AG04450 (cell line): ENCODE measurements at places on chromosomes 4 and X.

DNA sequence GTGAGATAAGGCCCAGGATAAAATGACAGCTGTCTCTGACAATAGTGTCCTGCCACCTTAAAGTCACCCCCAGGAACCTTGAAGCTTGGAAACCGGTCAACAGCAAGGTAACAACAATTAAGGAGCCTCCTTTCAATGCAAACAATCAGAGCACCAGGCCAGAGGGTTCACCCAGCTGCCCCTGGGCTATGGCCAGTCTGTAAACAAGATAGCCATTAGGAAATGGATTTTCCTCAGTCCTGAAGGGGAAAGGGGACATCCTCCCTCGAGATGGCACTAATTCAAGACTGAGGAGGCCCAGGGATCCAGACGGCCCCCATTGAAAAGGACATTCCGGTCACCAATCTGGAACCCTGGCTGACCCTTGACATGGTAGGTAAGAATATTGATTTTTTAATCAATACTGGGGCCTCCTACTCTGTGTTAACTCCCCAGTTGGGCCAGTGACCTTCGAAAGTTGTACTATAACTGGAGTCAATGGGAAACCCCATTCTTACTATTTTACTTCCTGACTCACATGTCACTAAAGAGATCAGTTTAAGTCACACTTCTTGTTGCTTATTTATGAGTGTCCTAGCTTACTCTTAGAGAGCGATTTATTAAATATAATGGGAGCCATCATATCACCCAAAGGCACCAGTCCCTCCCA is 61.7 kb upstream of the CT45A1 start:
- DNase-seq, result no peak

DNA sequence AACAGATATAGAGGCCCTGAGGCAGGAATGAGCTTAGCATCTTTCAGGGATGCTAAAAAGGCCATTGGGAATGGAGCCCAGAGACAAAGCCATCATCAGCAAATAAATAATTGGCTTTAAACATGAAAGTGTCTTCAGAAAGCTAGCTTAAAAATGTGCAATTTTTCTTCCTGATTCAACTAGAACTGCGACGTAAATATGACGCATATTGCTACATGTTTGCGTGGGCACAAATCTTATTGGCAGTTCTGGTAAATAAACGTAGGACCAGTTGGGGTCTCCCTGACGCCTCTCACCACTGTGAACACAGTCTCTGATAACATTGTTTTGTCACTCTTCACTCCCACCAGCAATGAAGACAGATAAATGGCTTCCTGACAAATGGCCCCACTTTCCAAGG is 97.3 kb upstream of the SRD5A3 start:
- DNase-seq, result no peak

DNA sequence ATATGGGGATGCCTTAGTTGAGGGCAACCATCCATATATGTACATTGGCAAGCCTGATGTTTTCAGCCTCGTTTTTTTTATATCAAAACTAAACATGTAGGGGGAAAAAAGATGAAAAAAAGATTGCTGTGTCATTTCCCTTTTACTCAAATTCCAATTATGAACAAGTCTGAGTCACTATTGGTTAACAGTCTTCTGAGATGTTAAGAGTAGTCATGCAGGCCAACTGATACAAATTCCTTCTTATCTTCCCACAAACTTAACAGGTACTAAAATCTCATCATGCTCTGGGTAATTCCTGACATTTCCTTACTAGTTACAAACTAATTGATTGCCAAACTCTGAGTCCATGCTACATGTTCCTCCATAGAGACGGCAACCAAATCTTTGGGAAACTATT is 222.1 kb downstream of the FRMPD4 start:
- peak; percentile 30 for DNase-seq

DNA sequence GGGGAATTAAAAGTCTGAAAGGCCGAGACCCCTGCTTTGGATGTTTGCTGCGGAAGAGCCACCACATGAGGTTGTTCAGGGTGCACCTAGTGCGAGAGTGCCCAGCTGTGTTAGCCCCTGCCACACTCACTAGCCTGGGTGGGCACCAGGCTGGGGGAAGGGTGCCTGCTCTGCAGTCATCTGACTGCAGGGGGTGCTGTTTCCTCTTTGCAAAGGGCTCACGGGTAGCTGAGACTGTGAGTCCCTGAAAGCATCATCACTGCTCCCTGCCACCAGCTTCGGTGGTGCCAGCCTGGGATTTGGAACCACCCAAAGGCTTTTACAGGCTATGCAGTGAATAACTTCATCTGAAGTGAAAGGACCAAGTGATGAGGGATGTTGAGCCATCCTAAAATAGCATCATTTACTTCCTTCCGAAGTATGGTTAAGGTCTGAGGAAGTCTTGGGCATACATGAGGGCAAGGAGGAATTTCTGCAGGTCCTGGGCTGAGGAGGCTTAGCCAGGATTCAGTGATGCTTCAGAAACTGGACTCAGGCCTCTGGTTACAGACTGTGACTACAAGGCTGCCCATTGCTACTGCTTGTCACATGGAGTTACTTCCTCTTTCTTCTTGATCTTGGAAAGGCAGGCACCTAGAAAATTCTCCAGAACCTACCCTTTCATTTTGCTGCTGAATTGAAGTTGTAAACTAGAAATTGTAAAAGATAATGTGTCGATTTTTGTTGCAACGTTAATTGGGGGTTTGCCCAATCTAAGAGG is 293.2 kb upstream of the PRPS2 start:
- DNase-seq, result no peak

DNA sequence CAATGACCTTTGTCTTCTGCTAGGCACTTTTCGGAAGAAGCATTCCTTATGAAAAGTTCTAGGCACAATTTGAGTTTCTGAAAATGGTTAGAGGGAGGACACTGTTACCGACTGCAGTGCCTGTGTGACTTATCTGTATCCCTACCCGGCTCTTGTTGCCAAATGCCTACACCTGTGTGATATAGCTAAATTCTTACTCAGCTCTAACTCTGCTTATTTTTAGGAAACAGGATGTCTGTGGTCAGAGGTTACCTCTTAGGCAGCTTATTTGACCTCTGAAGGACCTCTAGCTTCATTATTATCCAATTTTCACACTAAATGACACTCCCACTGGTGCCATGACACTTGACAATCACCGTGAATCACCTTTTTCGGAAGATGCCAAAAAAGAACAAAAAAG is 561.1 kb upstream of the SMIM31 start:
- DNase-seq, result no peak

- DNase-seq, result no peak
These were observed 9.3 kb upstream of the SYTL5 start for GRCh38 chrX:37997096-37997495.

- no peak for DNase-seq
These were observed 80.9 kb upstream of the TLR3 start for GRCh38 chr4:185987961-185988627.

GRCh38 chr4:185837415-185838103 is 25.6 kb upstream of the SORBS2 start:
- no peak for DNase-seq

- peak; percentile 83 for DNase-seq
These were observed 60.1 kb upstream of the PLAC1 start for GRCh38 chrX:134718105-134718965.

DNA sequence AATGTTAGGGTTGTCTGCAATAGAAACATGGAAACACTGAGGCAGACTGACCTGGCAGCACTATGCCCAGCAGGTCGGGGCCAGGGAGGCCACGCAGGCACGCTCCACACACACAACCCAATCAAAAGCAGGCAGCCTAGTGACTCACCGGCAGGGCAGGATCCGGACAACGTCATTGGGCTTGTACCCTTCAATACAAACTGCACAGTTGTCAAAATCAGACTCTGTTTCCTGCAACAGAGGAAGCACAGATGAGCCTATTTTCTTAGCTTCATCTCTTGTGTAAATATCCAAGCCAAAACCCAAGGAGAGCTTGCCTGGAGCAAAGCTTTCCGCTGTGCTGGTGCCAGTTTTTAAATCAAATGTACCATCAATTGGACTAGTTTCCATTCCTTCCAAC is 185.8 kb downstream of the RNF150 start:
- no peak for DNase-seq

- DNase-seq, result no peak
These were observed 6.7 kb upstream of the MXD4 start for GRCh38 chr4:2268357-2269205.

DNA sequence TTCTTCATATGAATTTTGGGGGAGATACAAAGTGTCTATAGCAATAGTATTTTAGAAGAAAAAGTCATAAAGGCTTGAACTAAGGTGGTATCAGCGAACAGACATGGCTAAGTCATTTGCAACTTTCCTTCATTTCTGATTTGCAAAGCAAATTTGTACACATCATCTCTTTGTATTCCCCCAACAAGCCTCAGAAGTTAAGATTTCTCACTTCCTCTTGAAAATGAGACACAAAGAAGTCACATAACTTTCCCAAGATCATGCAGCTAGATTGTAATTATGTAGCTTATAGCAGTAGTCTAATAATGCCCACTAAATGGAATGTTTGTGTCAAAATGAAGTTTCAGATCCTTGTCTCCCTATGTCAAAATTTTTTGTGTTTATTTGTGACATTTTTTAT is 709.8 kb upstream of the HS3ST1 start:
- no peak for DNase-seq

DNA sequence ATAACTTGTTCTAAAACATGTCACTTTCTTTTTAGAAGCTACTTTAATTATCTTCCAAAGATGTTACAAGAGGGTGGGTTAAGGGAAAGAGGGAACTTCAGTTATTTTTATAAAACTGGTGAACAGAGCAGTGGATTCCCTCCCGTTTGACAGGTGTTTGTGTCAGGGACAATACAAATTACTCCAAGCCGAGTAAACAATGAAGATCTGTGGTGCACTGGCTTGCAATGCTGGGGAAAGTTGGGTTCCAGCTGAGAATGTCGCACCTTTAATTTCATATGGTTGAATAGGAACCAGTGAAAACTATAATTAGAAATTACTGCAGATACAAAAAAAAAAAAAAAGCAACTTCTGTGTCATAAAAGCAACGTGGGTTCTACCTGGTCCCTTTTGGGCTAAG is 98.6 kb upstream of the TTC29 start:
- DNase-seq, result no peak

GRCh38 chr4:43757147-43757546 is 691.5 kb downstream of the KCTD8 start:
- DNase-seq, result no peak

DNA sequence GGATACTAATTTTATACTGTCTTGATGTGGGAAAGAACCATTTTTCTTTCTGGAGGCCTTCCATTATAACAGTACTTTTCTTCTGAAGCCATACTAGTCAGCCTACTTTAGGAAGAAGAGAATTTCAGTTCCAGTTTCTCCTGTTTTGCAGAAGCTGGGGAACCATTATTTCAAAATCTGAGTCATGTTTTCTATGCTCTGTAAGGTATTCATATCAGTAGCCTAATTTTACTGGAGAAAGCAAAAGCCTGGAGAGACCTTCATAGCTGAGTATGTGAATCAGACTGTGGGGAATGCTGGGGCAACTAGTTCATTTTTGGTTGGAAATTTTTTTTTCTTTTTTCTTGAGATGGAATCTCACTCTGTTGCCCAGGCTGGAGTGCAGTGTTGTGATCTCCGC is 22.4 kb downstream of the AFF1 start:
- DNase-seq, result no peak

DNA sequence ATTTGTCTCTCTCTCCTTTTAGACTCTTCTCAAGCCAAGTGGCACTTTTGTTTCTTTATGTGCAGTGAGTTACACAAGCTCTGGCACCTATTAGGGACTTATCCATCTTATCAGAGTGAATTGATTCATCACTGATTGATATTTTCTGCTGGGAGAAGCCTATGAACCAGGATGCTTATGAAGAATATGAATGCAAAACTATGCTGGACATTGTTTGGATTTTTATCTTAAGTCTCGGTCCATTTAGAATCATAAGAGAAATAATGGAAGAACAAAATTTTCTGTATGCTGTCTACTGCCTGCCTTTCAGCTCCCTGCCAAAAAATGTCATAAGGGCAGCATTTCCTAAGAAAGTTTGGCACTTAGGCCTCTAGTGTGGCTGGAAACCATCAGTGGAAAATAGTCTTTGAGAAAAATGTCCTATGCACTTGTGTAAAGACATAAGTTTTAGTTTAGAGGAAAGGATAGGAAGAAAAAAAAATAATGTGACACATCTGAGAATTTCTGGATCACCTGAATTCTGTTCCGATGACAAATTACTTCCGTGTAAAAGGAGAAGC is 365.7 kb upstream of the MAD2L1 start:
- DNase-seq, result no peak

GRCh38 chr4:158538176-158538575 is 16.5 kb downstream of the RXFP1 start:
- no peak for DNase-seq

GRCh38 chr4:90060039-90060438 is 67.2 kb upstream of the CCSER1 start:
- DNase-seq, result no peak

DNA sequence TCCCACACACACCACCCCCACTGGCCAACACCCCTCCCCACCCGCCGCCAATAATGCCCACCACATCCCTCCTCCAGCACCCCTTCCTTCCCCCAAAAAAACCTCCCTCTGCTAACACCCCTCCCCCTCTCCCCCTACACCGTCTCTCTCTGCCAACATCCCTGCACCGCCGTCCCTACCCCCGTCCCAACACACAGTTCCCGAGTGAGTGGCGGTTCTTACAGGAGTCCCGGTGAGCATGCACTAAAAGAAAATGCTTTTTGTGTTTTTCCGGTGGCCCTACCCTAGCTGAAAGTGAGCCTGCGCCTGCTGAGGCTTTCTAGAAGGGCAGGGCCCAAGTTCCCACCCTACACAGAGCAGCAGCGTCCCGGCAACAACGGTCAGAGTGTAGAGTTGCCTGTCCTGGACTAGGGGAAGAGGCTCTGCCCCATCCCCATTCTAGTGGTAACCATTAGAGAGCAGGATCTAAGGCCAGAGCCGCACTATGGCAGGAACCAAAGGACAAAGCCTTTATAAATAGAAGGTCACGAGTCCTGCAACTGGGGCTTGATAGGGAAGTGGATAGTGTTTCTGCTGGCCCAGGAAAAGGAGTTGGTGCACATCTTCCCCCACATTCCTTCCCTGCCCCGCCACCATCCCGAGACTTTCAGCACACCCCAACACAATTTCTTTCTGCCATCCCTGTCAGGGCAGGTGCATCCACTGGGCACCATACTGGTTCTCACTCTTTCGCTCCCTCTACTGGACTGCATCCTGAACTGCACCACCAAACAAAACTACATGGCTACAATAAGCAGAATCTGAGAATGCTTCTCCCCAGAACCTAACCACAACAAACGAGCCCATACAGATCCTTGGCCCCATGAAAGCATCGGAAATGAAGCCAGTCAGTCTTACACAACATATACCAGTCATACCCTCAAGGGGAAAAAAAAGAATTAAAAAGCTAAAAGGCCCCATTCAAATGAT is 78.1 kb upstream of the PAGE3 start:
- no peak for DNase-seq

DNA sequence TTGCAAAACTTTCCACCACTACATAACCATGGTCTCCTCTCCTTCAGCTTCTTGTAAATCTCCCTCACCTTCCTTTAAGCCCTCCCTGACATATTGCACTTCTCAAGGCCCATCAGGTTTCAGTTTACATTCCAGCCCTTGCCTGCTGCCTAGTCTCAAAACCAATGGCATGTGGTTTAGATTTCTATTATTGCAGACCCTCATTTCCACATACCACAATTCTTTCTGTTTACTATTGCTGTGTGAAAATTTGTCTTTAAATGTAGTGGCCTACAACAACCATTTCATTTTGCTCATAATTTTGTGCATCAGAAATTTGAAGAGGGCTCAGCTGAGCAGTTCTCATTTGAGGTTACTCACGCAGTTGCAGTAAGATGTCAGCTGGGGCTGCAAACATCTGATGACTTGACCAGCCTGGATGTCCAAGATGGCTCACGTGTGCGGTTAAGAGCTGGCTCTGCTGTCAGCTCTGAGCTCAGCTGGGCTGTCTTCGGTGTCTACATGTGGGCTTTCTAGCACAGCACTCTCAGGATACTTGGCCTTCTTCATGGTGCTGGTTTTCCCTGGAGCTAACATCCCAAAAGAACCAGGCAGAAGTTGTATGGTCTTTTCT is 29.9 kb upstream of the SOD3 start:
- DNase-seq, result peak; percentile 60
